ENCODE measurements at places on chromosomes 11 and 22.
A peak's percentile ranks its signal among the peaks of the same experiment; 100 is the strongest.

- DNase-seq, result no peak
Measured at GRCh38 chr22:50731811-50732624, 6.0 kb upstream of the ACR start.

DNA sequence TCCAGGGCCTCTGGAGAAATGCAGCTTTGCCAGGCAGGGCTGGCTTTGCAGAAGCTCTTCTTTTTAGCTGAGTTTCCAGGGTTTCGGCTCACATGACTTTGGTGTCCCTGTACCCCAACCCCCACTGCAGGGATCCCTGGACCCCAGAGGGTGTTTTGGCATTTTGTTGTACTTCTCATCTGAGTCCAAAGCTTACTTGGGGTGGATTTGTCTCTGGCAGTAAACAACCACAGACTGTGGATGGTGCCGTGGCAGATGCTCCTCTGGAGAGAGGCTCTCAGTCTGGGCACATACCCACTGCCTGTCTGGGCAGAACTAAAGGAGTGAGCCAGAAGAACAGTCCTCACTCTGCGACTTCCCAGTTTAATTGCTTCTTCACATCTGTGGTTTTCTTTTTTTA lies 49.6 kb downstream of the COMMD9 start:
- no peak for DNase-seq

- no peak for DNase-seq
Measured at GRCh38 chr11:112608509-112608908, 347.8 kb upstream of the PLET1 start.

DNA sequence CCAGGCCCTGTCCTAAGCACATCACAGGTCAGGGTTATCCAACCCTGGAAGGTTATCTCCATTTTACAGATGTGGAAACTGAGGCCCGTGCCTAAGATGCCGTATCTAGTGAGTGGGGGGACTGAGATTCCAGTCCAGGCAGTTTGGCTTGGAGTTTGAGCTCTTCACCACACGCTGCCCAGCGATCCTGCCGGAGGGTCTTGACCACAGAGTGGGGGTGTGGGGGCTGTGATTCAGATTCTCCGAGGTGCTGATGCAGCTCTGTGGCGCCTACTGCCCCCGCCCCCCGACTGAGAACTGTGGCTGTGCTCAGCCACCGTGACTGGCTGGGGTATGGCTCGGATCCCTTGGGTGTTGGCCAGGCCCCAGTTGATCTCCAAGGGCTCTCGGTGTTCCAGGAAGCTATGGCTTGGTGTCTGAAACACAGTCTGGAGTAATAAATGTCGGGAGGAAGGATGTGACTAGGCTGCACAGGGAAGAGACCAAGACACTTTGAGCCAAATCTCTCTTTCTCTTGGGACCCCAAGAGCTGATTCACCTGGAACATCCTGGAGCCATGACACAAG lies 60.6 kb upstream of the RASD2 start:
- DNase-seq, result no peak

GRCh38 chr11:70243912-70244652 lies 26.4 kb upstream of the PPFIA1 start:
- DNase-seq, result peak; percentile 6

DNA sequence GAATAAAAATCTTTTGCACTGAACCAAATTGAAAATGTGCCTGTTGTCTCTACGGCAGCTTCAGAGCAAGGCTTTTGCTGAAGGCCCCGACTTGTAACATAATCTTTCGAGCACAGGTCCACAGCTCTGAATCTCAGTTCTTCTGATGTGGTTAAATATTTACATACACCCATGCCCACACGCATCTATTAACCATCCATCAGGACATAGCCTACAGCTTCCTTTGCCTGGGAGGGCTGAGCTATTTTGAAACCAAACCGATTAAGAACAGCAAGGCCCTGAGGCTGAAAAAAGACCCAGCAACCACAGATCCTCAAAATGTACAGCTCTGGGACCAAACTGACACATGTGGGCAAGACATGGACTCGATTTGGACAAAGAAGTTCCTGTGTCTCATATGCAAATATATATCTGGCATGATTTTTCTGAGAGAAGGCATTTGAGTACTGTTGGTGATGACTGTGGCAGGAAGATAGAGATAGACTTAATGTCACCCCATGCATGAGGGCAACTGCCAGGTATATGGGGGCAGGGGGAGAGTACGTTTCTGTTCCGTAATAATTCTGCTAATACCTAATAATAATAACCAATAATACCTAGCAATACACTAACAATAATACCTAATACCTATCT lies 322.7 kb upstream of the PLET1 start:
- DNase-seq, result no peak

- DNase-seq, result no peak
Measured at GRCh38 chr11:127862406-127862805, 725.0 kb downstream of the ETS1 start.

DNA sequence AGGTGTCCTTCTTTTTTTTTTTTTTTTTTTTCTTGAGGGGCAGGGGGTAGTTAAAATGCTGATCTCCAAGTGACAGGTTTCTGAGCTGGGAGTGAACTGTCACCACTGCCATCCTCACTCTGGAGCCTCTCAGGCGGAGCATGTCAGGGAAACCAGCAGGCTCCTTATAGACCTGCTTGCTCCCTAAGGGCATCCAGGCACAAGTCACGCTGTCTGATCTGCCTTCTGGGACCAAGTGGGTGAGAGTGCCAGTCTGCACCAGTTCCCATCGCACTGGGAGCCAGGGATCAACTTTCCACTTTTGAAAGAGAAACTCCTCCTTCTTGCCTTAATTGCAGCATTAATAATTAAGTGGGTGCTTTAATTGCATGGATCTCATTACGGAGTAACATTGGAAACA lies 537.9 kb upstream of the CADM1 start:
- DNase-seq, result peak; percentile 15

- peak; percentile 35 for DNase-seq
Measured at GRCh38 chr11:115287266-115287665, 216.9 kb downstream of the CADM1 start.

GRCh38 chr11:75311858-75312288 lies 39.6 kb downstream of the ARRB1 start:
- no peak for DNase-seq

- no peak for DNase-seq
Measured at GRCh38 chr11:2928605-2929530, at the start of gene PHLDA2. Gene PHLDA2 (minus strand): TSS chr11:2929420. CDS start chr11:2929364, 56 bp downstream.

GRCh38 chr22:45645150-45645525 lies 26.5 kb upstream of the ATXN10 start:
- no peak for DNase-seq

DNA sequence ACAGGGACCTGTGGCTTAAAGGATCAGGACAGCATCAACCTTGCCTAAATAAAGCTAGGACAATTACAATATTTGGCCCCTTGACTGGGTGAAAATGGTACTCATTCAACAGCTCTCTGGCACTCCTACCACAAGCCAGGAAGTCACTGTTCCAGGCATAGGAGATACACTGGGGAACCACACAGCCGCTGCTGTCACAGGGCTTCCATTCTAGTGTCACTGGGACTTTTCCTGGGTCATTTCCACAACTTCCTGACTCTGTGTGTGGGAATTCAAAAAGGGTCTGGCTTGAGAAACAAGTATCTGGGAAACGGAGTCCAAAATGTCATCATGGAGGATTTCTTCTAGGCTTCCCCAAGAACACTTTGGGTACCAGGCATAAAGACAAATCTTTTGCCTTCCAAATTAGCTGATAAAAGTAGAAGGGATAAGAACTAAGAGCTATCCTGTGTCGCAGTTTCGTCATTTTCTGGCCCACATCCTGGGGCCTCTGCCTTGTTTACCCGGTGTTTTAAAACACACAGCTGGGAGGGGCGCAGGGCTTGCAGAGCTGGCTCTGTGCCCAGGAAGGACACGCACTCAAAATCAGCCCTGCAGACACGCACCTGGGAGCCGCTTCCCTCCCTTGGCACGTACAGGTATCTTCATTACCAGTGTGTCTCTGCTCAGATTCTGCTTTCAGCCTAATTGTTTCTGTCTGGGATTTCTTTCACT lies 38.0 kb downstream of the TMEM45B start:
- DNase-seq, result peak; percentile 97

DNA sequence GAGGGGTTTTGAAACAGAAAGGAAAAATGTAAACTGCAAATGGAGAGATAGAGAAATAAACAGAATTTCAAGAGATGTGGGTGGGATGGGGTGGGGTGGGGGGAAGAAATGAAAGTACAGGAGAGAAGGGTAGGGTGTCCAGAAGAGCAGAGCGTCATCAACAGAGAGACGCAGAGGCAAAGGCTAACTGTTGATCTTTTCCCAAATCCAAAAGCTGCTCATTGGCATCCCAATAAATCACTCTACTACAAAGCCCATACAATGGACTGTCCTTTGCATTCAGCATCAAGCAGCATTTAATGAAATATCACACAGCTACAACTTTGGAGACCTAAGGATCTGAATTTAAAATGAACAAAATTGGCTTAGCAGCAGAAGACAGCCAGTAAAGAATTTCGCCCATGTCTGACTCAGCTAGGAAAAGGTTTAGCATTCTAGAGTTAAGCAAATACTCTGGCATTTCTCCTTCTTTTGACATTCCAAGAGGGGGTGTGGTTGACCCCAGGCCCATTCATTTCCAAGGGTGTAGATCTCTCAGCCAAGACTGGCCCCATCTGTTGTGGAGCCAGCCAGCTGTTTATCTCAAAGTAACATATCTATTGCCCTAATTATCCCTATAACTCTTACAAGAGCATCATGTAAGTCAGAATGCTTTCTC lies 1.5 kb downstream of the RAB30 start:
- no peak for DNase-seq

GRCh38 chr11:30025396-30026139 lies 8.7 kb upstream of the KCNA4 start:
- no peak for DNase-seq

- DNase-seq, result no peak
Measured at GRCh38 chr11:12003815-12004214, 4.6 kb downstream of the DKK3 start.

DNA sequence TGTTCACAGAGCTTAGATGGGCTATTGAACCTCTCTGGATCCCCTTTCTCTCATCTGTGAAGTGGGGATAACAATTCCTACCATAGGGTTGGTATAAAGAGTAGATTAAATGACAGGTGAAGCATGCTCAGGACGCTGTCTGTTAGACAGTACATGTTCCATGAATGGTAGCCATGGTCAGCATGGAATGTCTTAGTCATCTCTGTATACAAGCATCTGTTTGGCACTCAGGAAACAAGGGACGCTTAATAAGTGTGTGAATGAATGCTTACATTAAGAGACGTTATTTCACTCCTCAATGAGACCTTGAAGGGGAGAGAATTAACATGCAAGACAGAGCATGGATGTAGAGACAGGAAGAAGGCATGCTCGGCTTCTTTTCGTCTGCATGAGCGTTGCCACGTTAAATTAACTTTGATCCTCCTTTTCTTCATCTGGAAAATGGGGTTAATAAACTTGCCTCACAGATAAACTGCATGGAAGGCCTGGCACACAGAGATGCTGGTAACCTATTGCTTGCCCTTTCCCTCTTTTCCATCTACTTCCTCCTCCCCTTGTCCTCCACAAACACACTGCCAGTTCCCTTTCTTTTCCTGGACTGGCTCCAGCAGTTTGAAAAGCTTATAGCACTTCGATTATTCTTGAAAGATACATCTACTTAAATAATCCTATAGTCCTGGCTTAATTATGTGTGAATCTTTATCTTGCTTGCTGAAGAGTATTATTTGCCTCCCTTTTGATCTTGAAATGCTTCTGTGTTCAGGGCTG lies 267.2 kb upstream of the MTNR1B start:
- no peak for DNase-seq

GRCh38 chr11:74162681-74163467 lies 7.9 kb downstream of the C2CD3 start:
- DNase-seq, result peak; percentile 78

- DNase-seq, result no peak
Measured at GRCh38 chr11:128182844-128183243, 404.5 kb downstream of the ETS1 start.

GRCh38 chr11:2807025-2807681 lies 78.4 kb downstream of the CDKN1C start:
- DNase-seq, result no peak

GRCh38 chr22:33913188-33913587 lies 7.1 kb downstream of the LARGE1 start:
- no peak for DNase-seq

- no peak for DNase-seq
Measured at GRCh38 chr11:124277804-124278203, 21.6 kb downstream of the OR8G5 start.

DNA sequence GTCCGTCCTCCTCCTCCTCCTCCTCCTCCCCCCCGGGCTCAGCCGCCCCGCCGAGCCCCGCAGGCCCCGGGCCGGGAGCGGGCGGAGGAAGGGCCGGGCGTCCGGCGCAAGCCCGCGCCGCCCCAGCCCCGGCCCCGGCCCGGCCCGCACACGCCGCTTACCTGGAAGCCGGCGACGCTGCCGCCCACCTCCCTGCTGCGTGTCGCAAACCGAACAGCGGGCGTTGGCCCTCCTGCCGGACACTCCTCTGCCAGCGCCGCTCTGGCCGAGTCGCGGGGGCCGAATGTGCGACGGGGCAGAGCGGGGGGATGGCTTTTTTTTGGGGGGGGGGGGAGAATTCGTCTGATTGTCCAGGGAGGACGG lies 1.1 kb downstream of the IGF2 start:
- DNase-seq, result no peak

All from DMS79 (cell line).